Small intestine (tissue), 16 donors: ENCODE measurements at places on chromosomes 7 and 10.
A peak's percentile ranks its signal among the peaks of the same experiment; 100 is the strongest.

- DNase-seq, result peak; percentile 20
Measured at GRCh38 chr7:131294553-131294952, 33.1 kb upstream of the MKLN1 start.

DNA sequence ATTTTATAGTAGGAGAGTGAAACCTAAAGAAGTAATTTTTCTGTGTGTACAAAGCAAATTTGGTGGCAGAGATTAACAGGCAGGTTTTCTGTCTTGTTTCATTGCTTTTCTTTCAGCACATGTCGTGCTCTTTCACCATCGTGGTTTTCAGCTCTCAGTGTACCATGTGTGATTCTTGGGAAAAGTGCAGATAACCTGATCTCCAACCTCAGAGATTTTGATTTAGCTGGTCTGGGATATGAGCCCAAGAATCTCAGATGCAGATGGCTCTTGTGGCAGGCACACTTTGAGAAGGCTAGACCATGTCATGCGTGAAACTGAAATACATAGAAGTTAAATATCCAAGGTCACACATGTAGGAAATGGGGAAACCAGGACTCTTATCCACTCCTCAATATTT is 317.4 kb downstream of the EXOC4 start:
- no peak for DNase-seq

GRCh38 chr10:7230951-7231350 is 179.9 kb downstream of the SFMBT2 start:
- DNase-seq, result no peak

GRCh38 chr10:9957351-9957750 is 1060.3 kb upstream of the CELF2 start:
- peak; percentile 6 for DNase-seq

GRCh38 chr10:12048547-12048946 is 5.9 kb upstream of the UPF2 start:
- no peak for DNase-seq

GRCh38 chr7:151237244-151238189 is 5.2 kb downstream of the CHPF2 start:
- no peak for DNase-seq

DNA sequence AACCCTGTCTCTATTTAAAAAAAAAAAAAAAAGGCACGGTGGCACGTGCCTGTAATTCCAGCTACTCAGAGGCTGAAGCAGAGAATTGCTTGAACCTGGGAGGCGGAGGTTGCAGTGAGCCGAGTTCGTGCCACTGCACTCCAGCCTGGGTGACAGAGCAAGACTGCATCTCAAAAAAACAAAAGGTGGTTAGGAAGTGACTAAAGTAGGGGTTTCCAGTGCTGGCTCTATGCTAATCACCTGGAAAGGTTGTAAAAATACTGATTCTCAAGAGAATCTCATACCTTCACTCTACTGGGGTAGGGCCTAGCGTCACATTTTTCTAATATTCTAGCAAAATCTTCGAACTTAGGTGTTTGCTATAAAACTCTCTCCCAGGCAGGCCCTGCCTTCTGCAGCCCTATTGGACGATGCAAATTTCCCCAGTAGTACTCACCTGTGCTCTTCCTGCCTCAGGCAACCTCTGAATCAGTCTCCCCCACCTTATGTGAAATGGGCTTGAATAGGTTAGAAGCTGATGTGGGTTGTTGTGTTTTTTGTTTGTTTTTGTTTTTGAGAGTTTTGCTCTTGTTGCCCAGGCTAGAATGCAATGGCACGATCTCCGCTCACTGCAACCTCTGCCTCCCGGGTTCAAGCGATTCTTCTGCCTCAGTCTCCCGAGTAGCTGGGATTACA is 3.5 kb downstream of the ZP3 start:
- DNase-seq, result no peak

DNA sequence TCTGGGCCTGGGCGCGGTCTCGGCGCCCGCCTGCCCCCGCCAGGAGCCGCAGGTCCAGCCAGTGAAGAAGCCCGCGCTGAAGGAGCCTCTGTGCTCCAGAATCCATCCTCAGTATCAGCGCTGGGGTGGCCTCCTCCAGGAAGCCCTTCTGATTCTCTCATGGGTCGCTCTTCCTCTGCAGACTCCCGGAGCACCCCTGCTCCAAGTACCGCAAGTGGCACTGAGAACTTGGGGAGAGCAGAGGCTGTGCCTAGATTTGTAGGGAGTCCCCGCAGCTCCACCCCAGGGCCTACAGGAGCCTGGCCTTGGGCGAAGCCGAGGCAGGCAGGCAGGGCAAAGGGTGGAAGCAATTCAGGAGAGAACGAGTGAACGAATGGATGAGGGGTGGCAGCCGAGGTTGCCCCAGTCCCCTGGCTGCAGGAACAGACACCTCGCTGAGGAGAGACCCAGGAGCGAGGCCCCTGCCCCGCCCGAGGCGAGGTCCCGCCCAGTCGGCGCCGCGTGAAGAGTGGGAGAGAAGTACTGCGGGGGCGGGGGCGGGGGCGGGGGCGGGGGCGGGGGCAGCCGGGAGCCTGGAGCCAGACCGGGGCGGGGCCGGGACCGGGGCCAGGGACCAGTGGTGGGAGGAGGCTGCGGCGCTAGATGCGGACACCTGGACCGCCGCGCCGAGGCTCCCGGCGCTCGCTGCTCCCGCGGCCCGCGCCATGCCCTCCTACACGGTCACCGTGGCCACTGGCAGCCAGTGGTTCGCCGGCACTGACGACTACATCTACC is at the start of gene ALOX5:
Gene ALOX5 (plus strand): TSS at position 641 of the 774 bp plus-strand sequence. CDS start 64 bp downstream, at position 705.
- peak; percentile 69 for DNase-seq

DNA sequence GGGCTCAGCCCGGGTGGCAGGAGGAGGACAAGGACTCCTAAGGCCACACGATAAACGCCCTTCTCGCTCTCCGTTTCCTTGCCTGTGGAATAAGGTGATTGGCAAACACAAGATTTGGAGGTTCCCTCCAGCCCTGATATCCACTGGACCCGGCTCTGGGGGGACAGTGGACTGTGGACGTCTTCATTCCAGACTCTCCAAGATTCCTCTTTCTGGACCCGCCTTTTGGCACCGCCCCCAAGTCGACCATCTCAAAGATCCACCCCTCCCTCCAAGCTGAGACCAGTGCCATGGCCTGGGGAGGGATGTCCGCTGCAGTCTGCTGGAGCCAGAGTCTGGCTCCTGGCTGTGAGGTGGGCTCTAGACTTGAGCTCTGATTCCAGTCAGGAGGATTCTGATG is 23.6 kb downstream of the ZNF783 start:
- DNase-seq, result no peak

DNA sequence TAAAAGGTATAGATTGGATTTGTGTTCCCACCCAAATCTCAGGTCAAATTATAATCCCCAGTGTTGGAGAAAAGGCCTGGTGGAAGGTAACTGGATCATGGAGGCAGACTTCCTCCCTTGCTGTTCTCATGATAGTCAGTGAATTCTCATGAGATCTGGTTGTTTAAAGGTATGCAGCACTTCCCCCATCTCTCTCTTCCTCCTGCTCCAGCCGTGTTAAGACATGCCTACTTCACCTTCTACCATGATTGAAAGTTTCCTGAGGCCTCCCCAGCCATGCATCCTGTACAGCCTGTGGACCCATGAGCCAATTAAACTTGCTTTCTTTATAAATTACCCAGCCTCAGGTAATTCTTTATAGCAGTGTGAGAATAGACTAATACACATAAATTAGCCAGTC is 39.1 kb downstream of the HTR7 start:
- DNase-seq, result no peak

- DNase-seq, result no peak
Measured at GRCh38 chr7:37425498-37425897, 23.2 kb downstream of the ELMO1 start.

- DNase-seq, result no peak
Measured at GRCh38 chr7:21281193-21281592, 146.7 kb upstream of the SP4 start.

DNA sequence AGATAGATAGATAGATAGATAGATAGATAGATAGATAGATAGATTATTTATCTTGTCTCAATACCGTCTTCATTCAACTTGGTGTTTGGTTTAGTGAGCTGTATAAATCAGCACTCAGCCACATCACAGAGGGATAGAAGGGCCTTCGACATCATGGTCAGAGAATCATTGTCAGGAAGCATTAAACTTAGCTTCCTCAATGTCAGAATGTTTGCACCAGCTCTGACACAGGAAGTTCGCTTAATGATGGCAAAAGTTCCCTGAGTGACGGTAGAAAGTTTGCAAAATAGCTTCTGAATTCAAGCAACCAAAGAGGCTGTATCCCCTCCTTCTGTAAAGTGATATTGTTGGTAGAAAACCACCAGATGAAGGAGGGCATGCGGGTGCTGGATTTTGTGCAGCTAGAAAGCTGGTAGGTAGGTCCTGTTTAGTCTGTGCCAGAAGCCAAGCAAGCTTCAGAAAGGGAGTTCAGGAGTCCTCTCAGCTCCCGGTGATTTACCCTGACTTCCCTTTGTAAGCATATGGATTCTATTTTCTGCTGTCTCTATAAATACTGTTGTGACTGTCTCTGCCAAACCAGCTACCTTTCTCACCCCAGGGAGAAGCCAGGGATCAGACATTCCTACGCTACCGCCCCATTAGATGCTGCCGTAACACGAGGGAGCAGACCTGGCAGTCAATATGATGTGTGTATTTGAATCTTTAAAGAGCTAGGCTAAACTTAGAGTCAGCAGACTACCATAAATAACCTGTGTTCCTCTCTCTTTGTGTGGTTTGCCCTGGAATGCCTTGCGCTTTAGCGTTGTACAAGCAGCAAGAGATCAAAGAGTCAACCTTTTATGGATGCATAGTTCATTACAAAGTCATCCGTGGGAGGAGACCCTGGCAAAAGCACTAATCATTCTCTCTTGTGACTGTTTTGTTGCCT is 200.5 kb upstream of the KIAA1217 start:
- DNase-seq, result no peak

DNA sequence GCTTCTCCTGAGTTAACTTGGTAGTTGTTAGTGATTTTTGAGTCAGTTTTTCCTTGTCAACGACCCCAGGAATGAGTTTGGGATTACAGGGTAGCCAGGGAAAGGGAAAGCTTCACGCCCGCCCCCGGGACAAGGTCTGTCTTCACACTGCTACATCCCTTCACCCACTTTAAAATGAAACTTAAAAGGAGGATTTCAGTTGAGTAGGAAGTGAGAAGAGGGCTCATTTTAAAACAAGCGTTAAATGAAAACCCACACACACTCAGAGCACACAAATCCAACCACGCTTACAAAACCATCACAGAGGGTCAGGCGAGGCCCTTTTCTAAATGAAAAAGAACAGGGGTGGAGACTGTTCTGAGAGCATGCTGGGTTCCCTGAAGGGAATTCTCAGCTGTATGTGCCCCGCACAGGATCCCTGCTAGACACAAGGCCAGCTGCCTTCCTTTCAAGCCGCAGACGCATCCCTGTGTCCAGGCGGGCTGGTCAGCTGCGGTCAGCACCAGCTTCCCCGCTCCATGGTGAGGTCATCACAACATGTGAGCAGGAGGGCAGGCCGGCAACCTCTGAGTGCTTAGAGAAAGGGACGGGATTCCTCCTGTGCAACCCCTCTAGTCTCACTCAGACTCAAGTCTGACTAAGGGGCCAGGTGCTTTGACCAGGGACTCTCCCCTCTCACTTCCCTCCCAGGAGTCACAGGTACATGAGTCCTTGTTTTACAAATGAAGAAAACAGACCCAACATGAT is 111.8 kb downstream of the EGFR start:
- DNase-seq, result peak; percentile 59

GRCh38 chr7:120181499-120181898 is 91.5 kb upstream of the KCND2 start:
- no peak for DNase-seq

GRCh38 chr10:103884681-103885139 is 29.3 kb upstream of the SH3PXD2A start:
- peak; percentile 72 for DNase-seq

GRCh38 chr10:127565583-127565982 is 16.5 kb downstream of the NPS start:
- DNase-seq, result no peak

GRCh38 chr10:86286236-86287109 is 80.1 kb downstream of the GRID1 start:
- DNase-seq, result no peak

- no peak for DNase-seq
Measured at GRCh38 chr7:24500599-24500998, 72.7 kb upstream of the PALS2 start.

GRCh38 chr7:893686-894085 is 17.3 kb downstream of the GET4 start:
- DNase-seq, result no peak

GRCh38 chr10:23344241-23344841 is at the start of gene C10orf67:
C10orf67 (minus strand) TSS chr10:23344797; CDS start chr10:23344774, 23 bp downstream.
- peak; percentile 41 for DNase-seq
